ENCODE measurements at places on chromosomes 7 and 10. TPM values are rescaled to one million over a fixed set of nuclear protein-coding genes. Genes with fewer than 3 reads are reported as not detected.

DNA sequence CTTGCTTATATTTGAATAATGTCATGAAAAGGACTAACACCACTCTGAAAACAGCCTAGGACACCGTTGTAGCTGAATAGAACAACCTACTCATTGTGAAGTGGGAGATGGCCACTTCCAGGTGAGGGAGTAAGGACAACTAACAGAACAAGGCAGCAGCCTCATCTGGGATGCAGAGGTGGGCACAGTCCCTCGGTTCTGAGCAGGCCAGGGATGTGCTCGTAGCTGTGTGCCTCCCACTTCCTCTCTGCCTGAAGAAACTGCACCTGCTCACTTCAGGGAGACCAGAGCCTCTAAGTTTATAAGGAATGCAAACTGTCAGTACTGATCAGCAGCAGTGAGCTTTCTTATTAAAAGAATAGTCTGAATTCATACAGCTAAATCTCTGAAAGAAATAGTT lies 2.5 kb downstream of the VSTM4 start:
- H3K27ac ChIP-seq = no peak overlapping the region
- no peak overlapping the region for H3K4me3 ChIP-seq
- DNase-seq = no peak

DNA sequence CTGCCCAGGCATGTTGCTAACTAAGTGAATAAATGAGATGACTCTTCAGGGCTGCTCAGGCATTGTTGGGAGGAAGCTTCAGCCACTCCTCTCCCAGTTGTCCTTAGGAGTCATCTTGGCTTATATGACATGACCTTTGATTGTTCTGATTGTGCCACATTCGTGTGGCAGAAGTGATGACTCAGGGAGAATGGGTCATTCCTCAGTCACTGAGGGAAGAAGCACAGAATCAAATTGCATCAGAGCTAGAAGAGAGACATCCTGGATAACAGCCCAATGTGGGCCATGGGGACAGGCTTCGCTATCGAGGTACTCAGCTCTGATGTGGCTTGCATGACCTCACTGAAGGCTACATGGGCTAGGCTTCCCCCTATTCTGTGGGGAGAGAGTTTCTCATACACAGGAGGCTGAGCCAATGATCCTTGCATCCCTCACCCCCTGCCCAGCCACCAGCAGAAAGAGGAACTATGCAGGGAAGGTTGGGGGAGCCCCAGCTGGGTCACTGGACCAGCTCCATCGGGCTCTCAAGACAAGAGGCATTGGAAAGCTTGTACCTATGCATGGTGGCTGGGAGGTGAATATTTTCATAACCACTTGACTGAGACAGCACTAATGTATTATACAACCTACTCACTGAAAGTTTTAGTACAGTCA lies 6.0 kb upstream of the HMX3 start:
- H3K27me3 ChIP-seq = peaks cover 65% of the 10 kb centered on the region
- no peak overlapping the region for H3K4me3 ChIP-seq
- no peak overlapping the region for H3K27ac ChIP-seq
- peaks cover 22% of the 10 kb centered on the region for H3K4me1 ChIP-seq

DNA sequence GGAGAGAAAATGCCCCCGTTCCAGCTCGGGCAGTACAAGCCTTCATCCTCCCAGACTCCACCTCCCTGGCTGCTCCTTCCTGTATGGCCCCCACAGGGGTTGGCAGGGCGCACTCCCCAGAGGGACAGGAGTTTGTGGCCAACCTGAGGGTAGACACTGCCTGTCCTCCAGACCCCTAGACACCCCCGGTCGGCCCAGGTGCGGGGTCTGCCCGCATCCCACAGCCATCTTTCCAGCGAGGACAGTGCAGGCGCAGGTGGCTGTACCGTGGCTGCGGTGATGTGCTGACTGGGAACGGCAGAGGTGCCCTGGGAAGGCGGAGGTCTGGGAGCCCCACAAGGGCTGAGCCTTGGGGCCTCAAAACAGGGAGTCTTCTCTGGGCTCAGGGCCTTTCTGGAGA lies 81.5 kb downstream of the LHPP start:
- no peaks in the 10 kb centered on the region for H3K27me3 ChIP-seq
- DNase-seq = no peak
- H3K36me3 ChIP-seq = no peaks in the 10 kb centered on the region
- no peak overlapping the region for H3K4me3 ChIP-seq
- H3K27ac ChIP-seq = no peak overlapping the region

GRCh38 chr7:126690848-126691751 lies 561.6 kb downstream of the GRM8 start:
- DNase-seq = no peak
- H3K4me1 ChIP-seq = no peaks in the 10 kb centered on the region
- H3K36me3 ChIP-seq = no peaks in the 10 kb centered on the region
- no peaks in the 10 kb centered on the region for H3K27me3 ChIP-seq
- H3K4me3 ChIP-seq = no peak overlapping the region
- H3K27ac ChIP-seq = no peak overlapping the region

GRCh38 chr10:88557658-88558057 lies 25.5 kb downstream of the RNLS start:
- no peak for DNase-seq
- H3K4me1 ChIP-seq = peaks cover 7% of the 10 kb centered on the region
- H3K36me3 ChIP-seq = no peaks in the 10 kb centered on the region
- H3K27me3 ChIP-seq = no peaks in the 10 kb centered on the region

DNA sequence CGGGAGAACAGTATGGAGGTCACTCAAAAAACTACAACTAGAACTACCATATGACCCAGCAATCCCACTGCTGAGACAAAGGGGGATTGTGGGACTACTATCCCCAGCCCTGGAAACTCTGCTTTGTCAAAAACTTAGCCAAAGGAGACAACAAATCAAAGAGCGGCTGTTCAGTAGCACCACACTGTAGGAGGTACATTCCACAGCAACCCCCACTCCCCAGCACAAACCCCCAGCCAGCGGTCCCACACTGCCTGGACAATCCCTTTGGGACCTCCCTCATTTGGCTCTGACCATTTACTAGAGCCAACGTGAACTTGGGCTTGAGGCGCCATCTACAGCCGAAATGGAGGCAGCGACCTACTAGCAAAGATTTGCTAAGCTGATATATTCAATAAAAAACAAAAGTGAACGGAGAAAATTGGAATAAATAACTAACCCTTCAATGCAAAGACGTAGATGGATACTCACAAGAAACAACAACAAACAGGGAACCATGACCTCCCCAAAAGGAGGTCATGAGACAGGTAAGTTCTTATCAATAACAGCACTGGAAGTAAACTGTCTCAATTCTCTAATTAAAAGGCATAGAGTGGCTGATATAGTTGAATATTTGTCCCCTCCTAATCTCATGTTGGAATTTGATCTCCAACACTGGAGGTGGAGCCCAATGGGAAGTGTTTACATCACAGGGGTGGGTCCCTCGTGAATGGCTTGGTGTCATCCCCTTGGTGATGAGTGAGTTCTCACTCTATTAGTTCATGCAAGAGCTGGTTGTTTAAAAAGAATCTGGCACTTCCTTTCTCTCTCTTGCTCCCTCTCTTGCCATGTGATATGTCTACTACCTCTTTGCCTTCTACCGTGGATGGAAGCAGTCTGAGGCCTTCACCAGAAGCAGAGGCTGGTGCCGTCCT lies 119.0 kb upstream of the KCNMA1 start:
- no peak overlapping the region for H3K27ac ChIP-seq
- H3K4me1 ChIP-seq = no peaks in the 10 kb centered on the region
- peak; percentile 3 for DNase-seq
- peaks cover 13% of the 10 kb centered on the region for H3K27me3 ChIP-seq
- no peak overlapping the region for H3K4me3 ChIP-seq

DNA sequence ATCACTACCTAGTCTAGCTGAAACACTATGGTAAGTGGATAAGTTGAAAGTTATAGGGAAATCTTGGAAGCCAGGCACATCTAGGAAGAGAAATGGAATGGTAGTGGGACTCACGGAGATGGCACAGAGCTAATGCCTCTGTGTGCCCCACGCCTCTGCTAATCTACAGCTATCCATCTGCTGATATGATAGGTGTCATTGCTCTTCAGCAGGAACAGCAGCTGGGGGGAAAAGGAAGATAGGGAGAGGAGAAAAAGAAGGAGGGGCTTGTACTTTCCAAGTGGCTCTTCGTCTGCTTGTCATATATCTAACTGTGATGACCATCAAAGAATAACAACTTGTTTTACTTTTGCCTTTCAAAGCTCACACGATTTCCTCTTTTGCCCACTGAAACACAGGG lies 1199.1 kb upstream of the SORCS1 start:
- no peaks in the 10 kb centered on the region for H3K36me3 ChIP-seq
- no peaks in the 10 kb centered on the region for H3K27me3 ChIP-seq
- DNase-seq = no peak
- no peak overlapping the region for H3K4me3 ChIP-seq
- H3K27ac ChIP-seq = no peak overlapping the region
- H3K4me1 ChIP-seq = no peaks in the 10 kb centered on the region

DNA sequence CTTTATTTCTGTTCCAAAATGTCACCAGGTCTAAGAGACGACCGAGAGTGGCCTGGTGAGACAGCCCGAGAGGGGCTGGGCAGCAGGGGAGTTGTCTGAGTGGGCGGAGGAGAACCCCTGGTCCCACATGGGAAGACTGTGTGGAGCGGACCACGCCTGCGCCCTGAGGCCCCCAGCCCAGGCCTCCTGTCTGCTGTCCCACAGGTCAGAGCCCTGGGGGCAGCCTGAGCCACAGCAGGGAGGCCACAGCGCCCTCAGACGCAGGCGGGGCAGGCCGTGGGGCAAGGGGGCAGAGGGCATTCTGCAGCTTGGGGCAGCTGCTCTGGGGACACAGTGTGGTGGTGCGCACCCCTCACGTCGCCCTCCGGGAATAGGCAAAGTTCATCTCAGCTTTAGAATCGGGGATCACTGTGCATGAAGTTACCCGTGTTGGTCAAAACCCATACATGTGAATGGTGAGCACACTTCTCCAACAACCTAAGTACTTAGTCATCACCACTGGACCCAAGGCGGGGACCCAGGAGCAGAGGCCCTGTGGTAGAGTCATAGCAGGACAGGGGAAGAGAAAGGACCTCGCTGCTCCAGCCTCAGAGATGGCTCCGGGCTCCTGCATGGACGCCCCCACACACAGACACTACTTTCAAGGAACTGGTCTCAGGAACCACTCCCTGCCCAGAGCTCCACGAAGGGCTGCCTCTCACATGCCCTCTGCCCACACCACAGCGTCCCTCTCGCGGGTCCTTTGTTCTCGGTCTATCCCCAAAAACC lies 214.7 kb downstream of the ELFN1 start:
- H3K4me3 ChIP-seq = no peak overlapping the region
- H3K27ac ChIP-seq = no peak overlapping the region
- peaks cover 13% of the 10 kb centered on the region for H3K4me1 ChIP-seq

DNA sequence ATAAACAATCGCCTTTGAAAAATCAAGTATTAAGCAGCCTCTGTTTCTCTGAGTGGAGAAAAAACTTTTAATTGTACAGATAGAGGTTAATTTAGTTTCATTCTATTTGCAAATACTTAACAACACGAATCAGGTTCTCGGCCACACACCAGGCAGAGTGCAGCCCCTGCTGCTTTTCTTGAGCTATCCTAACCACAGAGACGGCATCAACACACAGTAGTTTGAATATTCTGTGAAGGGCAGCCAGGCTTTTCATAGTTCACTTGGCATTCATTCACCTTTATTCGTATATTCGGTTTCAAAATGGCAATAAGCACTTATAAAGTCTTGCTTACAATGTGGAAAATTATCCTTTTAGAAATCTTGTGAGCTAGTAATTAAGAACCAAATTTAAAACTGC lies 5.7 kb downstream of the ADARB2 start:
- H3K4me3 ChIP-seq = no peak overlapping the region
- no peak for DNase-seq
- H3K36me3 ChIP-seq = no peaks in the 10 kb centered on the region
- peaks cover 64% of the 10 kb centered on the region for H3K27me3 ChIP-seq
- H3K27ac ChIP-seq = no peak overlapping the region

DNA sequence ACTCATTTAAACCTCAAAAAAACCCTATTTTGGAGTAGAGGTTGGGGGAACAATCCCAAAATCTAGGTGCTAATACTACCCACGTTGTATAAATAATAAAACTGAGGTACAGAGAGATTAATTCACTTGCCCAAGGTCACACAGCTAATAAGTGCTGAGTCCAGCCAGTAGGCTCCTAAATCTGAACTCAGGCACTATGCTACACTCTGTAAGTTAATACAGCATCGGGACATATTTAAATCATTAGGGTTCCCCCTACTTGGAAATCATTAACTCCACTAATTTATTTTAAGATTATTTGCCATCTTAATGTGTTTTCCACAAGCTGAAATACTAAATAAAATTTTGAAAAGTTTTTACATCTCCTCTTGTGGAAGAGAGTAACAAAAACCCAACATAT lies 24.2 kb downstream of the PIP4K2A start:
- H3K4me3 ChIP-seq = no peak overlapping the region
- no peaks in the 10 kb centered on the region for H3K27me3 ChIP-seq
- peaks cover 86% of the 10 kb centered on the region for H3K4me1 ChIP-seq

DNA sequence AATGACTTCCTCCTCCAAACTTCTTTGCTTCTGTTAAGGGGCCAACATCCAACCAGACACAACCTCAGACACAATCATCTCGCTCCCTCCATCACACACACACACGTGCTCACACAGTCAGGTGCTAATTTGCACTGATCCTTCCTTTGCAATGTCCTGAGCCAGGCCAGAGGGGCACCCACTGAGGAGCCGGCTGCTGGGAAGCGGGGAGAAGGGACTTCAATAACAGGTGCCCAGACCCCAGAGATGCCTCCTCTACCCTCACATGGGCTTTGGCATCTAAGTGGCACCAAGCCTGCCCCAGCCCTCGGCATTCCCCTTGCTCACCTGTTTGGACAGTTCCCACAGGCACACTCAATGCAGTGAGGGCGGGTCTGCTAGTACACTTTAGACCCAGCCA lies 34.2 kb upstream of the SVOPL start:
- H3K4me1 ChIP-seq = peaks cover 9% of the 10 kb centered on the region
- no peak overlapping the region for H3K27ac ChIP-seq
- no peak for DNase-seq
- no peak overlapping the region for H3K4me3 ChIP-seq

GRCh38 chr10:24434961-24435360 lies 226.0 kb downstream of the KIAA1217 start:
- peaks cover 19% of the 10 kb centered on the region for H3K27me3 ChIP-seq
- H3K27ac ChIP-seq = no peak overlapping the region
- H3K36me3 ChIP-seq = no peaks in the 10 kb centered on the region
- DNase-seq = no peak
- H3K4me1 ChIP-seq = no peaks in the 10 kb centered on the region
- H3K4me3 ChIP-seq = no peak overlapping the region

- peaks cover 17% of the 10 kb centered on the region for H3K27me3 ChIP-seq
- no peak overlapping the region for H3K4me3 ChIP-seq
- no peak overlapping the region for H3K27ac ChIP-seq
- no peak for DNase-seq
- no peaks in the 10 kb centered on the region for H3K36me3 ChIP-seq
Measured at GRCh38 chr7:102289057-102289456, 2.4 kb downstream of the SH2B2 start.

ANKRD61 gene
- total RNA-seq = not detected

BHLHA15 gene
- 0.76 TPM for total RNA-seq

MYL7 gene
- total RNA-seq = not detected

SCART1 gene
- total RNA-seq = 0.28 TPM

HOXA5 gene
- not detected for total RNA-seq

SORBS1 gene
- total RNA-seq = 0.64 TPM
